ENCODE measurements at places on chromosomes 12 and 14.

- DNase-seq = no peak
Measured at GRCh38 chr12:42469355-42470175, 120.0 kb downstream of the PRICKLE1 start.

GRCh38 chr12:50926415-50926814 lies 25.9 kb upstream of the HIGD1C start:
- no peak for DNase-seq

DNA sequence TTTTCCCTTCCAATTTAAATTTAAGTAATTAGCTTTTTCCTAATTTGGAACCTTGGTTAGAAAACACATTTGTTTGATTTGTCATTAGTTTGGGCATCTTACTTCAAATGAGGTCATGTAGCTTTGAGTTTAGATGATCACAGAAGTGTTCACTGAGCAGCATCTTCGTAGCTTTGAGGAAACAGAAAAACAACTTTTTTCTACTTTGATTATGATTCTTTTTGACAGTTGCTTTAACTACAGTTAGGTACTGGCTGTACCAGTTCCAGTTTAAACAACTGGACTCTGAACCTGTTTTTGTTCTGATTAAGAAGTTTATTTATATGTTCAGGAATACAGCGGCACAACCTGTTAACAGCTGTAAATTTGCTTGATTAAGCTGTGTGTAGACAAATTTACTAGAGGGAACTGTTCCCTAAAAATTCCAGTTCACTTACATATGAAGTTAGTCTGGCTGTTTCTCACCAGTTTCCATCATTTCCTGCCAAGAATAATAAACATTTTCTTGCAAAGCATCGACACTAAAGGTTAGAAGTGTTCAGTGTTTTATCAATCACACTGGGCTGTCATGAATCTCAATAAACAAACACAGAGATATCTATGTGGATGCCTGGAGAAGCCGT lies 191.9 kb downstream of the RAD51B start:
- no peak for DNase-seq

DNA sequence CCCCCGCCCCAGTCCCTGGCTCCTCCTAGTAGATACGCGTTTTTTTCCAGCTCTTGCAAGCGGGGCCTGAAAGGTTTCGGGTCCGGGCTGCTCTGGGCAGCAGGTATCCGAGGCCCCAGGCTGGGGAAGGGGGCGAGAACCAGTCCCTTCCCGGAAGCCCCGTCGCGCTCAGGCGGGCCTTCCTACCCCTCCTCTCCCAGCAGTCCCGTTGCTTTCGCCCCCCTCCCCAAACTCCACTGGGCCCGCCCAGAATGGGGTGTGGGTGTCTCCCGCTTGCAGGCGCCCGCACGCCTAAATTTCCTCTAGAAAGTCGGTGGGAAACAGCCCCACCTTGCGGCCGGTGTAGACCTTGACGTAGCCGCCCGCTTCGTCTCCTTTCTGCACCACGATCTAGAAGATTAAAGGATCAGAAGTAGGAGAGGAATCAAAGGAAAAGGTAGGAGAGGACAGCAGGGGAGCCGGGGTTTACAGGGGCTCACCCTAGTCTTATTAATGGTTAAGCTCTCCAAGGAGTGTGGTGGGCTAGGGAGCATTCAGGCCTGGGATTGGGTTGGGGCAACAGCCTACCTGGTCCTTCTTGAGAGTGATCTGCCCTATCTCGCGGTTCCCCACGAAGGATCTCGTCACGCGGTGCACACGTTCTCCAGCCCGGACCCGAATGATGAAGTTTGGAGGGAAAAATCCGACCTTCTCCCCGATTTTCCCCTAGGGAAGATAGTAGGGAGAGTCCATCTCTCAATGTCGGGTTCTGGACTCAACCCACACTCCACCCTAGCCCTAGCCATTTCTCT lies 7.3 kb downstream of the STAC3 start:
- DNase-seq = peak; percentile 95

DNA sequence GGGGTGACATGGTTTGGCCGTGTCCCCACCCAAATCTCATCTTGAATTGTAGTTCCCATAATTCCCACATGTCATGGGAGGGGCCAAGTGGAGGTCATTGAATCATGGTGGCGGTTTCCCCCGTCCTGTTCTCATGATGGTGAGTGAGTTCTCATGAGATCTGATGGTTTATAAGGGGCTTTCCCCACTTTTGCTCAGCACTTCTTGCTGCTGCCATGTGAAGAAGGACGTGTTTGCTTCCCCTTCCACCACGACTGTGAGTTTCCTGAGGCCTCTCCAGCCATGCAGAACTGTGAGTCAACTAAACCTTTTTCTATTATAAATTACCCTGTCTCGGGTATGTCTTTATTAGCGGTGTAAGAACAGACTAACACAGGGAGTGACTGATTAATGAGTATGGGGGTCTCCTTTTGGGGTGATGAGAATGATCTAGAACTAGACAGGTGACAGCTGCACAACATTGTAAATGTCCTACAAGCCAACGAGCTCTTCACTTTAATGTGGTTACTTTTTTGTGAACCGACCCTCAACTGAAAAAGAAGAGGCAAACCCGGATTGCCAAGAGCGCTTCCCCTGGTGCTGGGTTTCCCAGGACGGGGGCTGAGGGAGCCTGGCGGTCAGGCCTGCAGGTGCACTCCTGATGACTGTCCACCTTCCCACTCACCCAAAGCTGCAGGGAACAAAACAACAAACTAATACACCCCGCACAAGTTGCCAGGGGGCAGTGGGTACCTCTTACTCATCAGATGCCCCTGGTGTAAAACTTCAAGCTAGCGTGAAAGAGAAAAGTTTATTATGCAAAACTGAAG lies 90.1 kb downstream of the NCOR2 start:
- DNase-seq = no peak

GRCh38 chr14:104307627-104308401 lies 169.4 kb downstream of the KIF26A start:
- DNase-seq = no peak

GRCh38 chr14:81625343-81625742 lies 91.7 kb upstream of the SEL1L start:
- peak; percentile 67 for DNase-seq

GRCh38 chr12:130137040-130138018 lies 24.9 kb upstream of the FZD10 start:
- peak; percentile 43 for DNase-seq

- peak; percentile 84 for DNase-seq
Measured at GRCh38 chr12:107884769-107885694, 110.5 kb downstream of the ASCL4 start.

DNA sequence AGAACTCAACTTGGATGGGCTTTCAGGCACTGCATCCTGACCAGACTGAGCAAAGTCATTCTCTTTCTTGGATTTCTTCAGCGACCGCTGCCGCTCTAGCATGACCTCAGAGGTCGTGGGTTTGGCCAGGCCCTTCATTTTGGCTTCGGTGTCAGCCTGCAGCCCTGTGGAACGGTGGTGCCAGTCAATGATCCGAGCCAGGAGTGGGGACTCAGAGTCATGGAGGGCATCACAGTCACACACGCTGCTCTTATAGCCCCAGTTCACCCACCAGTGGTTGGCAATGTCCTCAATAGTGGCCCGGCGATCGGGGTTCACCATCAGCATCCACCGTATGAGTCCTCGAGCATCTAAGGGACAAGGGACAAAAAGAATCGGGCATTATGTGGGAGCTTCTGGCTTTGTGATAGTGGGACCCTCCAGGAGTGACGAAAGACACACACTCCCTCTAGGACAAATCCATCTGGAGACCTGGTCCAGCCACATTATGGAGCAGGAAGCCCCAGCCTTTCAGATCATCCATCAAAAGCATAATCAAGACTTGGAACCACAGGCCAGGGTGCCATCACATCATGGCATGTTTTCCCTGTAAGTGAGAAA lies 71.0 kb downstream of the NUAK1 start:
- no peak for DNase-seq

GRCh38 chr12:82757656-82758055 lies 71.0 kb downstream of the TMTC2 start:
- no peak for DNase-seq
